ENCODE measurements at places on chromosomes 11 and 22.

- no peak for DNase-seq
Measured at GRCh38 chr11:96990914-96991313, 601.1 kb downstream of the JRKL start.

DNA sequence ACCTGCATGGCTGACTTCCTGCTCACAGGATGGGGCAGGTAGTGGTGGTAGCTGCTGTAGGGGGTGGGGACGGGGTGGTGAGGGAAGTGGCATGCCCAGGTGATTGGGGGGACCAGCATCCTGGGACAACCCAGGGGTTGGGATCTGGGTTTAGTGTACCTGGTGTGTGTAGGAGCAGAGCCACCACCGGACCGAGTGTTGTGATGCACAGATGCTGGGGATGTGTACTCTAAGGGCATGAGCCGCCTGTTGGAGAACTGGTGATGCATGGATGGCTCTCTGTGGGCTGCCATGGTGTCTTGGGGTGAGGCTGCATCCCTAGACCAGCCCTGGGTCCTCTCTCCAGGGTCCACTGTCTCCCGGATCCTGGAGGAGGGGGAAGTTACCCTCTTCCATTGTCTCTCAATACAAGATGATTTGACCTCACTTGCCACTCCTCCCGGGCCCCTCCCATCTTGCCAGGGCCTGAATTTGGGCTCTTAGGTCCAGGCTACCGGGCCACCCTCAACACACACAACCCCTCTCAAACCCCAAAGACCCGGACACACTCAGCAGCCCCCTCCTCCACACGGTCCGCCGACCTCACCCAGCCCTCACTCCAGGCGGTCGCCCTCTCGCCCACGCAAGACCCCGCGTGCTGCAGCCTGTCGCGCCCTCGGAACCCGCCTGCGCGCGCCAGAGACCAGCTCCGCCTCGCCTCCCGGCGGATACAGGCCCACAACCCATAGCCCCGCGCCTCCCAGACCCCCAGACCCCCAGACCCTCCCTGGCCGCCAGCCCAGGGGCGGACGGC lies 619 bp downstream of the LRRC75B start:
- no peak for DNase-seq

DNA sequence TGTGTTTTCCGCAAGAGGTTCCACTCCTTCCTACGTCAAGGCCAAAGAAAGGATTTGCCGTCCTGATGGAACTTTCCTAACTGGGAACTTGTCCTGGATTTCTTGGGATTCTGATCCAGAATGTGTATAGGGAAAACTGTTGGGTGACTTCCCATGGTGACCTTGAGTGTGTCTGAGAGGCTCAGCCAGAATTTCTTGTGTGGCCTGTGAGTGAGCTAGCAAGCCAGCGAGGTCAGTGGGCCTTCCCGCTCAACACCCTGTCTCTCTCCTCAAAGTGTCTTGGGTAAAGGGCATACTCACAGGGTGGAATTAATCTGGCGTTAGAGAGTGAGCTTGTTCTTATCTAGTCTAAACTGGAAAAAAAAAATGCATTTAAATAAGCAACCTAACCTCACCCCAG lies 20.4 kb downstream of the ZNRF3 start:
- no peak for DNase-seq

GRCh38 chr11:14384338-14384737 lies 25.4 kb upstream of the RRAS2 start:
- DNase-seq = no peak

DNA sequence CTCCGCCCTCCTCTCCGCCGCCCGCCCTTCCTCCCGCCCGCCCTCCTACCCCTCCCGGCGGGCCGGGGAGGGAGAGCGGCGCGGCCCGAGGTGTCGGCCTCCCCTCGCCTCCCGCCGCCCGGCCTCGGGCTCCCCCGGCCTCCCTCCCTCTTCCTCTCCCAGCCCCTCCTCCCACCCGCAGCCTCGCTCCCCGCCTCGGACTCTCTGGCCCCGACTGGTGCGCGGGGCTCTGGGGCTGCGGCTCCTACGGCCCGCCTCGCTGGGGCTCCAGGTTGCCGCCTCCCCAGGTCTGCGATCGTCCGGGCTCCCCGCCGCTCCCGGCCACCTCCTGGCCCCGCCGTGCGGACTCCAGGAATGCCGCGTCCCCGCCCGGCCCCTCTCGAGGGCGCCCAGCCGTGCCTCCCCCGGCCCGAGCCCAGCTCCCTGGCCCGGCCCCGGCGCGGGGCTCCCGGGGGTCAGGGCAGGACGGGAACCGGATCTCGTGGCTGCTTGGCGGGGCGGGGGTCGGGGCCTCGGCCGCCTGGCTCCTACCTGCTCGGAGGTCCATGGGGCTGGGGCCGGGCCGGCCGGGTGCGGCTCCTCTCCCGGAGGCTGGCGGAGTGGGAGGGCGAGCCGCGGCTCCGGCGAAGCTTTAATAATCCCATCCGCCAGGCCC lies at the start of gene CLCF1:
CLCF1 (minus strand) TSS at position 606 of the 655 bp plus-strand sequence; CDS start at position 547, 59 bp downstream.
- peak; percentile 50 for DNase-seq

DNA sequence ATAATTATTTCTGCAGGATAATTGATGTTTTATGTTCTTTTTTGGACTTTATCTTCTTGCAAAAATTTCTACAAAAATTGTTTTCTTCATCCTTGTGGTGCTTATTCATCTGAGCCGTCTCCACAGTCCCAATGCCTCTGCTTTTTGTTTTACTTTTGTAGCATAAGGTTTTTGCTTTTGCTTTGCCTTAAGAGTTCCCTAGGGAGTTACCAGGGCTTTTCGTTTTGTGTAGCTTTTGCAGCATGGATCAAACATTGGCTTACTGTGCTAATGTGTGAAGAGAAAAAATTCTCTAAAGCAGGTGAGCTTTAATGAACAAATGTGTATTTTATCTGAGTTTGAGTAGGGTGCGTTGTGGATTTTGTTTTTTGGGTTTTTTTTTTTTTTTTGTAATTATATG lies 11.8 kb downstream of the XBP1 start:
- no peak for DNase-seq

- no peak for DNase-seq
Measured at GRCh38 chr11:26278354-26278753, 53.6 kb upstream of the ANO3 start.

DNA sequence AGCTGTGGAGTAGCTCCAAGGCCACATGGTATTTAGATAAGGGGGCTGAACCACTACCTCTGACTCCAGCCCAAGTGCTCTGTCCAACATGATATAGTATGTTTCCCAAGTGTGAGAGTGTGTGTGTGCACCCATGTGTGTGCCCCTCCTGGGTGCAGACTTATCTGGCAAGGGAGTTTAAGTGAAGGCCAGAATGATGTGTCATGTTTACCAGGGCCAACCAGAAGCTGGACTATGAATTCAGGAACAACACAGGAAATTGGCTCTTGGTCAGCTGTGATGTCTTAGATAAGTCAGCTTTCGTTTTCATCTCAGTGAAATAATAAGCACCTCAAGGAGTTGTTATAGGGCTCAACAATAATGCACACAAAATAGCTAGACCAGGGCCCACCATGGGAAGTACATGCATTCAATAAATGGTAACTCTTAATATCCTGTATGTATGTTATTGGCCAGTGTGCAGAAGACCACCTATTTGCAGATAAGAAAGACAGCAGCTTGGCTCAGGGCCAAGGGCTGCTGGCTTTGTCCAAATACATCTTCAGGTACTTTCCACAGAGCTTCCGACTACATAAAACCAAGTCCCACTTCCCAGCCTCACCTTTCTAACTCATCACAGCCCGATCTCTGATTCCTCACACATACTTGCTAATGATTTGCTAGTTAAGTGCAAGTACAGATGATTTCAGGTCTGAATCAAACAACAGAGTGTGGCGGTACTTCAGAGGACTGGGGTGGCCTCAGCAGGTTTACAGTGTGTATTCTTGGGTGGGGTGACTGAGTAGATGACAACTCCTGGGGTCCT lies 120.9 kb downstream of the ME3 start:
- DNase-seq = no peak

- DNase-seq = no peak
Measured at GRCh38 chr22:28425211-28425610, 254.4 kb downstream of the TTC28 start.

DNA sequence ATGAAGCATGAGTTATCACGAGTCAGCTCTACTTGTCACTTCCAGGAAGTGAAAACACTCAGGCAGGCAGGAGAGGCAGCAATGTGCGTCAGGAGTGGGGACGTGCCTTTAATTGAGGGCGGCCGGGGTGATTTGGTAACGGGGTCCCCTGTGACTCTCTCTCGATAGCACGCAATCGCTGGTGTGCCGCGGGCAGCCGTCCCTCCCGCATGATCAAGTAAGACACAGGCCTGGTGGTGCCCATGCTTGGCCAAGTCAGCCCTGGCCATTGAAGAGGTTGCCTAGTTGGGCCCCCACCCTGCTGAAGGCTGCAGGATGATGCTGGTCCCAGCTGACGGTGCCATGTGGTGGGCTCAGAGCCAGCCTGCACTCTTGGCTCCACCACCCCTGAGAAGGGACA lies 29.7 kb downstream of the CACNG2 start:
- no peak for DNase-seq

- no peak for DNase-seq
Measured at GRCh38 chr11:60767388-60767811, 10.7 kb downstream of the MS4A15 start.

DNA sequence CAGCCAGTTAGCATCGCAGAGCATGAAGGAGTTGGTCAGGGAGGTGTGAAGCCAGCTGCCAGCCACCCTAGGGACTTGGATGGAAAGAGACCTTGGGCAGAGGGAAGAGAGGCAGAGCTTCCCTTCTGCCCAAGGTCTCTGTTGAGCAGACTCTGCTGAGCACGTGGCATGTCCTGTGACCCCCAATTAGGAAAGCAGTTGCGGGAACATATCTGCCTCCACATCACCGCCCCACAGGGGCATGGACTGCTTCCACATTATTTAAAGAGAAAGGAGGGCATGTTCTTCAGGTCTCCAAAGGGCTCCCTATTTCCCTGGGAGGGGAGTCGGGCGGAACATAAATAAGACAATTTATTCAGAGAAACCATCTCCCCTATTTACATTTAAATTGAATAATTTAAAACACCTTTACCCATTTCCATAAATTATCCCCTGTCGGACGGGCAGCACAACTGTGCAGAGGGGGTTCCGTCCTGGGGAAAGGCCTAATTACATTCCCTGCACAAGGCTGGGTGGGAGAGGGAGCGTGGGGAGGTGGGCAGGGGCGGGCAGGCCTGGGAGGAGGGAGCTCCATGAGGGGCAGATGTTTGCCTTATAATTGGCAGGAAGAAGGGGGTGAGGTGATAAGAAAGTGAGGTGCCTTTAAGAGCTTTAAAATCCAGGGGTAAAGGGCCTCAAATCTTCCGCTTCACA lies 88.8 kb upstream of the THY1 start:
- no peak for DNase-seq

DNA sequence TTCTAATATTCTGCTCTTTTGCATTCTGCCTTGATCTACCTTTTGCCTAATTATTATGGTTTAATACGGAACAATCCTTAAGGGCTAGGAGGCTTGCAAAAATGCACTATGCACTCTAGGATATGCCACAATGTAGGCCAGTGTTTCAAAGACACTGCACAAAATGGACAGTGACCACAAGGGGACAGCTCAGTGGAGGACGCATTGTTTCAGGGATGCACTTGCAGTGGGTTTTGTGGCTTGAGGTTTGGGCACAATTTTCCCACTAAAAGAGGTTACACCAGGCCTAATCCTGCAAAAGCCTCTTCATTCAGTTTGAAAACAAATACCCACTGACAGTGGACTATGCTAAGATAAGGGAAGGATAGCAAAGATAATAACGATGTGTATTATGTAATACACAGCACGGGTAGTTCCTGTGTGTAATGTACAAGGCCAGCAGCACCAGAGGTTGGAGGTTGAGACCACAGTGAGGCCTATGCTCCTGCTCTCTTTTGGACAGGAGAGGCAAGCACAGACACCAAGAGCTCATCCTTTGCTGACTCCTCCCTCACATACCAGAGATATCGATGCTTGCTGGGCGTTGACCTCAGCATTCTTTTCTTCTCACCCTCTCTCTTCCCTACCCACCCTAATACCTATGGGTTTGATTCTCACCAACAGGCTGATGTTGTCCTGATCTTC lies 12.7 kb downstream of the MAP6 start:
- no peak for DNase-seq

GRCh38 chr22:45314054-45314721 lies 4.5 kb downstream of the FAM118A start:
- no peak for DNase-seq

DNA sequence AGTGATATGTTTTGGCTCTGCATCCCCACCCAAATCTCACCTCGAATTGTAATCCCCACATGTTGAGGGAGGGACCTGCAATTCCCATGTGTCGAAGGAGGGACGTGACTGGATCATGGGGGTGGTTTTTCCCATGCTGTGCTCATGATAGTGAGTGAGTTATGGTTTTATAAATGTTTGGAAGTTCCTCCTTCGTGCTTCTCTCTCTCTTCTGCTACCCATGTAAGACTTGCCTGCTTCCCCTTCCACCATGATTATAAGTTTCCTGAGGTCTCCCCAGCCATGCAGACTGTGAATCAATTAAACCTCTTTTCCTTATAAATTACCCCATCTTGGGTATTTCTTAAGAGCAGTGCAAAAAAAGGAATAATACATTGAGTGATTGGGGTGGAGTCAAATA lies 7.3 kb upstream of the CEP295 start:
- no peak for DNase-seq

GRCh38 chr11:58617976-58618557 lies 4.4 kb upstream of the CNTF start:
- DNase-seq = no peak

Data from CD4-positive, alpha-beta T cell treated with Interleukin-12 subunit alpha and Interleukin-12 subunit beta, for 1 hour (primary cell).